ENCODE measurements at places on chromosomes 5 and 9. TPM values are rescaled to one million over a fixed set of nuclear protein-coding genes. Genes with fewer than 3 reads are reported as not detected.

Gene TNFSF8
- total RNA-seq = 4.8 TPM

- no peak overlapping the region for H3K4me3 ChIP-seq
- no peaks in the 10 kb centered on the region for H3K36me3 ChIP-seq
- no peak for DNase-seq
- no peaks in the 10 kb centered on the region for H3K4me1 ChIP-seq
Measured at GRCh38 chr5:112257976-112258375, 161.1 kb downstream of the EPB41L4A start.

DNA sequence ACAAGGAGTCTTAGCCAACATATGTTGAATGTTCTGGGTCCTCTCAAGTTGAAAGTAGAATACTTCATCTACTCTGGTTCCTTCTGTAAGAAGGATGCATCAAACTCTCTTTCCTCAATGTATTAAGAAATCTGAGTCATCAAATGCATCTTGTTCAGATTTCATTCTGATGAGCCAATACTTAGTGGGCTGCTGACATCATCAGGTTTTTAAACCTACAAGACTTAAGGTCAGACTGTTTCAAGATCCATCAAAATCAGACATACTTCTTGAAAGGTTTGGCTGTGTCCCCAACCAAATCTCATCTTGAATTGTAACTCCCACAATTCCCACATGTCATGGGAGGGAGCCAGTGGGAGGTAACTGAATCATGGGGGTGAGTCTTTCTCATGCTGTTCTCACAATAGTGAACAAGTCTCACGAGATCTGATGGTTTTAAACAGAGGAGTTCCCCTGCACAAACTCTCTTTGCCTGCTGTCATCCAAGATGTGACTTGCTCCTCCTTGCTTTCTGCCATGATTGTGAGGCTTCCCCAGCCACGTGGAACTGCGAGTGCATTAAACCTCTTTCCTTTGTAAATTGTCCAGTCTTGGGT, 168.8 kb downstream of the RAPGEF6 start:
- no peaks in the 10 kb centered on the region for H3K4me1 ChIP-seq
- no peaks in the 10 kb centered on the region for H3K27me3 ChIP-seq

Gene WNK2
- 155 TPM for total RNA-seq

Gene AMACR
- total RNA-seq = 20.1 TPM

DNA sequence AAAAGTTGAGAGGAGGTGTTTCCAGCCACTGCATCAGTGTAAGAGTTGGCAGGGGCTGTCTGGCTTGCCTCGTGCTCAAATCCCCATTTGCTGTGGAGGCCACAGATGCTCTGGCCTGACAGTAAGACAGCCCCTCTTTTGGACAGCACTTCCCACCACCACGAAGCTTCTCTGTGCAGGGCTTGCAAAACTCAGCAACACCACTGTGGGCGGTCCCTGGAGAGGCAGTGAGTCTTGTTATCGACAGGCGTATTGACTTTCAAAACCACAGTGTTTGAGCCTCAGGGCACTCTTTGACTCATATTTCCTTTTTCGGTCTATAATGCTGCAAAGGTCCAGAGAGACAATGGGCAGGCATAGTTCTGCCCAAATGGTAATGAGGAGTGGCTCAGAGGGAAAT, 539.5 kb downstream of the EBF1 start:
- no peaks in the 10 kb centered on the region for H3K27me3 ChIP-seq
- no peak overlapping the region for H3K27ac ChIP-seq
- H3K4me1 ChIP-seq = no peaks in the 10 kb centered on the region
- H3K36me3 ChIP-seq = no peaks in the 10 kb centered on the region
- H3K4me3 ChIP-seq = no peak overlapping the region

Gene ZNF483
- total RNA-seq = 1.9 TPM

GRCh38 chr5:97229688-97230285, 46.7 kb upstream of the RIOK2 start:
- H3K4me1 ChIP-seq = no peaks in the 10 kb centered on the region
- DNase-seq = no peak
- H3K27ac ChIP-seq = no peak overlapping the region
- H3K27me3 ChIP-seq = no peaks in the 10 kb centered on the region
- no peak overlapping the region for H3K4me3 ChIP-seq

DNA sequence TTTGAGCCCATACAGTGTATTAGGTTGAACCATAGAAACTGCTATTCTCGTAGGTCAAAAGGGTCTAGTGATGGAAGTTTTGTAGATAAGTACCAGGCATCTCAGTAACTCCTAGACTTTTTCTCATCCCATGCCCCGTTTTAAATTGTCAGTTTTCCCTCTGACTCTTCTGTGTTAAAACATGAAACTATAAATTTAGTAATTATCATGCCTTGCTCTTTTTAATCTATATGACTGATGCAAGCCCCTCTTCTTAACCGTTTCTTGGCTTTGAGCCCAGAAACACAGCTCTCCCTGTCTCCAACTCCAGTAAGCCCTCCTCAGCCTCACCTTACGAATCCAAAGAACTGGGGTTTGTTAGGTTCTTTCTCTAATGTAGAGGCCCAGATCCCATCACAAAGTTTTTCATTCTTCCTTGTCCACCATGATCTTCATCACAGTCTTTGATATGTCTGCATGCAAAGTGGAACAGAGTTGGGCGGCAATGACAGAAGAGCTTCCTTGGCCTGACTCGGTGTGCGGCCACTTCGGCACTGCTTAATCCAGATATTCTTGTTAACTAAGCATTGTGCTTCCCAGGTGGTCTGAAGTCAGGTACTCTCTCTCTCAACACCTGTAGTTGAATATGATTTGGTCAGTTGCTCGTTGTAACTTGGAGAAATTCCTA, 21.1 kb downstream of the RGMB start:
- H3K36me3 ChIP-seq = no peaks in the 10 kb centered on the region
- no peaks in the 10 kb centered on the region for H3K4me1 ChIP-seq
- no peak overlapping the region for H3K27ac ChIP-seq

Gene INSL6
- not detected for total RNA-seq

Gene PCDHB7
- total RNA-seq = not detected

DNA sequence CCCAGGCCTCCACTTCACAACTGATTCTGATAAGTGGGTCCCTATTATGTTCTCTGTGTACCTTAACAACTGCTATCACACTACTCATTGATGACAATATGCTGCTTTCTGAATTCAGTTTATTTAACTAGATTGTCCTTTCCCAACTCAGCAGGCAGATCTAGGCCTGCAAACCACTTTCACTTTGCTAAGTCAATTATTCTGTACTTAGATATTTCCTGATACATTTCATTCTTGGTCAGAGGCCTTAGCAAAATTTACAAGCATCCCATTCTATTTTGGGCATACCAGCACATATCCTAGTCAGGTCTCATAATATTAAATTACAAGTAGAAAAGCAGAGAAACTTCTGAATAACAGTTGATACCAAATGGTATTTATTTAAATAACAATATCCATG, 235.7 kb upstream of the HAPLN1 start:
- DNase-seq = no peak
- H3K36me3 ChIP-seq = no peaks in the 10 kb centered on the region

DNA sequence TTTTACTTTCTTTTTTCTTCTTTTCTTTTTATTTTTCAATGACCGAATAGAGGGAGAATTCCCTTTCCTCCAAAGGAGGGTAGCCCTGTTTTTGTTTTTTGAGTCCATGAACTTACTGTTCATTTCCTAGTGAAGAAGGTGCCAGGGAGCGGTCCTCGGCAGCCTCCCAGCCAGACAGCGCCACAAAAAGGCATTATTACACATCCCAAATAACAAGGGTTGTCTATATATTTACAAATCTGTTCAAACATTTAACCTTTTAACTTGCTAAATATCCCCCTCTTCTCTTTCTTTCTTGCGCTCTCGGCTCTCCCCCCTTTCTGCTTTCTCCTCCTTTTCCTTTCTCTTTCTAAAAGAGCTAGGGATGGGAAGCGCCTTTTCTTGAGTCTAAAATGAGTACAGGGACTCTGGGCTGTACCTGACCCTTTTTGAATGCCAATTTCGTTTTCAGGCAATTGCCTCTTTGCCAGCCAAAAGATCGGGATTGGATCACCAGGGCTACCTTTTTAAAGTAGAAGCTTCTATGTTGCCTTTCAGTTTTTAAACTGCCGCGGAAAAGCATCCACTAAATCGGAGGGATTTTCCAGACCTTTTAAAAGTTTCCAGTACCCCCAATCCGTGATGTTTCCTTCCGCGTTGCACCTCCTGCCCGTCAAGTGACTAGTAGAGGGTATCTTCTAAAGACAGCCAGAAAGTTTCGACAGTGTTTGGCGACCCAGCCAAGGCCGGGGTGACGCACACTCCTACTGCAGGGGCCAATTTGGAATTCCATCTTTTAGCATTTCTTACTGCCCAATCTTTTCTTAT, 125.6 kb downstream of the TMEM161B start:
- H3K4me1 ChIP-seq = no peaks in the 10 kb centered on the region
- no peaks in the 10 kb centered on the region for H3K27me3 ChIP-seq
- H3K4me3 ChIP-seq = no peak overlapping the region
- no peak for DNase-seq
- H3K36me3 ChIP-seq = no peaks in the 10 kb centered on the region
- no peak overlapping the region for H3K27ac ChIP-seq

DNA sequence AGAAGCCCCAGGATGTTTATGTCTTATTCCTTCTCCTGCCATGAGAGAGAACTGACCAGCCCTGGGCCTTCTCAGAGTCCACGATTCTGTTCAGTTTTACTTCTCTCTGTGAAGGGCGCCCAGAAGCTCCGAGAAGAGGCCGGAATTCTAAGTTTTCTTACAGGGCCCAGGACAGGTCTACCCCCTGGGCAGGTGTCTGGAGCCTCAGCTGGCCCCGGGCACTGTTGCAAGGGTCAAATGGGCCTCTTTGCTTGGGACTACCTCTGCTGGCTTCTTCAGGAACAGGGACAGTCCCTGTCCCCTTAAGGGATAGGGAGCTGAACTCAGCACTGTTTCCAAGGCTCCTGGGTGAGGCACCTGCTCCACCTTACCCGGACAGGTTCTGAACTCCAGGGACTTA, 55.0 kb downstream of the RASGEF1C start:
- H3K4me1 ChIP-seq = no peaks in the 10 kb centered on the region
- no peak for DNase-seq
- H3K36me3 ChIP-seq = no peaks in the 10 kb centered on the region

DNA sequence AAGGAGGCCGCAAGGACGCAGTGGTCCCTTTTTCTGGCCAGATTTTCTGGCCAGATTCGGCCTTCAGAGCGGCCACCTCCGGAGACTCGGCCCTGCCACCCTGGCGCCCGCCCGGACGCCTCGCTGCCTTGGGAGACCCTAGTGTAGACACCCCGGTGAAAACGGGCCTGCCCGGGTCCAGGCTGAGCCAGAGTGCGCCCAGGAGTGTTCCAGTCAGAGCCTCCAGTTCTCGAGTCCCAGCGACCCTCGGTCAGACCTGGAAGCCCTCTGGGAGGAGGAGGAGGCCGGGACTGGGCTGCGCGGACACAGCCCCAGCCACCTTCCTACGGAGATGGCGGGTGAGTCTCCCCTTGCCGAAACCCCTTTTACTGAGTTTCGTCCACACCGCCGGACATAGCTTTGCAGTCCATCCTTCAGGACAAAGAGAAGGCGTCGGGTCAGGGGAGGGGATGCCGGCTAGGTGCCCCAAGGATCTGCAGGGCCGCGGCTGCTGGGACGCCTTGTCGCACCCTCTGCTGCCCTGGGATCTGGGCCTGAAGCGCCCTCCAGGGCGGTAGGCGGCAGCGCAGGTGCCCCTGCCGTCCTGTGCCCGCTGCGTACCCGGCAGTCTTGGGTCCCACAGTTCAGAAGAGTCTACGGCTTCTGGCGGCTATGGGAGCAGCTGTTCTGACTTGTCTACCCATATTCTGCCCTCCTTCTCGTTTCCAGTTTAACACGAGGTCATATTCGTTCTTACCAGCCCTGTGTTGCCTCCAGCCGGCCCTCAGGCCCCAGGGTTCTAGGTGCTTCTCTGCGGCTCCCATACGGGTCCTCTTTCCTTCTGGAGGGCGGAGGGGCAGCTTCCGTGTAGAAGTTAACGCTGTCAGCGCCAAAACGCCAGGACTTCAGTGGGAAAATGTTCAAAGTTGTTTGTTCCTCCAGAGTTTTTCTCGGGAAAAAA, 1771.7 kb upstream of the CDH9 start:
- no peak overlapping the region for H3K4me3 ChIP-seq
- no peaks in the 10 kb centered on the region for H3K27me3 ChIP-seq
- H3K27ac ChIP-seq = no peak overlapping the region
- H3K4me1 ChIP-seq = no peaks in the 10 kb centered on the region

DNA sequence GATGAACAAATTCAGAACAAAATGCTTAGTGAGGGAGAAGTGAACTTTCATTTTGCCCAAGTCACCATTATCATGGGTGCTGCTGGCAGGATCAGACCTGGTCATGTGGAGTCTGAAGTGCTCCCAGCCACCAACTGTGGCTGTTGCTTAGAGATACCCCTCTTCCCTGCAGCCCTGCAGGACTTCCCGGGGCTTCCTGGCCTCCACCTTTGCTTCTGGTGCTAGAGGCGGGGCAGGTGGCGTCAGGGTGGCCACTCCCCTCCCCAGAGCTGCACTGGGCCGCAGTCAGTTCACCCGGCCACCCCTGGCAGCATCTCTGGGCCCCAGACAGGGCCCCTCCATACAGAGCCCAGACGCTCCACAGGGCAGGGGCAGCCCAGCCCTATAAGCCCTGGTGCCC, 30.0 kb upstream of the SLC12A7 start:
- H3K27me3 ChIP-seq = no peaks in the 10 kb centered on the region
- no peak for DNase-seq
- H3K36me3 ChIP-seq = no peaks in the 10 kb centered on the region
- H3K4me1 ChIP-seq = peaks cover 17% of the 10 kb centered on the region
